Left renal cortex interstitium (tissue), 4 donors: ENCODE measurements at places on chromosomes 6 and 20. TPM values are rescaled to one million over a fixed set of nuclear protein-coding genes. Genes with fewer than 3 reads are reported as not detected.

The FAM83D gene
- 14.2 TPM for polyA plus RNA-seq

The TRIM40 gene
- polyA plus RNA-seq = not detected

The HCK gene
- polyA plus RNA-seq = 3.0 TPM

The BANF2 gene
- polyA plus RNA-seq = not detected

The PKIB gene
- polyA plus RNA-seq = 1.6 TPM

The RAD21L1 gene
- not detected for polyA plus RNA-seq

The PPP1R16B gene
- 8.2 TPM for polyA plus RNA-seq

The HTR1B gene
- 0.46 TPM for polyA plus RNA-seq

The CDH26 gene
- polyA plus RNA-seq = 0.27 TPM

The GSTA3 gene
- 0.49 TPM for polyA plus RNA-seq

The LINC00237 gene
- polyA plus RNA-seq = not detected

The SLC39A7 gene
- 116 TPM for polyA plus RNA-seq

The STX11 gene
- polyA plus RNA-seq = 1.2 TPM

The CLPSL2 gene
- 0.52 TPM for polyA plus RNA-seq

The CCN6 gene
- polyA plus RNA-seq = 3.9 TPM

The LAMP5 gene
- 4.5 TPM for polyA plus RNA-seq

The ZC3H12D gene
- polyA plus RNA-seq = 0.14 TPM

The PHACTR1 gene
- polyA plus RNA-seq = 12.8 TPM

The SH3BGRL2 gene
- polyA plus RNA-seq = 31.3 TPM

The PRDM13 gene
- polyA plus RNA-seq = not detected

The SNAP25 gene
- 13.2 TPM for polyA plus RNA-seq

The SRF gene
- 36.1 TPM for polyA plus RNA-seq

The HMGCLL1 gene
- 3.5 TPM for polyA plus RNA-seq

The PMEPA1 gene
- polyA plus RNA-seq = 16.2 TPM

The RNF39 gene
- 1.7 TPM for polyA plus RNA-seq

The TCF15 gene
- polyA plus RNA-seq = 1.0 TPM

The RAE1 gene
- 58.3 TPM for polyA plus RNA-seq

The COL21A1 gene
- 147 TPM for polyA plus RNA-seq

The RFX6 gene
- not detected for polyA plus RNA-seq

The TP53TG5 gene
- 0.99 TPM for polyA plus RNA-seq

The GPANK1 gene
- 30.8 TPM for polyA plus RNA-seq

The CLIC5 gene
- polyA plus RNA-seq = 198 TPM

The ZC2HC1B gene
- not detected for polyA plus RNA-seq

The BMP5 gene
- polyA plus RNA-seq = 3.2 TPM

The SOX4 gene
- polyA plus RNA-seq = 170 TPM

The DAAM2 gene
- polyA plus RNA-seq = 27.6 TPM

The HLA-DQA1 gene
- 5.7 TPM for polyA plus RNA-seq

The LY6G6F gene
- polyA plus RNA-seq = 0.69 TPM

The CYP24A1 gene
- polyA plus RNA-seq = 2.1 TPM

The CRISP3 gene
- polyA plus RNA-seq = 0.16 TPM

The CAGE1 gene
- 0.27 TPM for polyA plus RNA-seq

The KIAA0408 gene
- 4.7 TPM for polyA plus RNA-seq

The CCHCR1 gene
- polyA plus RNA-seq = 27.5 TPM

The MAP1LC3A gene
- polyA plus RNA-seq = 40.9 TPM

The FAM229B gene
- polyA plus RNA-seq = 41.7 TPM

The APMAP gene
- polyA plus RNA-seq = 106 TPM

The ELOVL4 gene
- 3.4 TPM for polyA plus RNA-seq

The TTK gene
- polyA plus RNA-seq = 21.4 TPM

The EFCAB8 gene
- 0.13 TPM for polyA plus RNA-seq
